ENCODE measurements at places on chromosomes 1 and 21. TPM values are rescaled to one million over a fixed set of nuclear protein-coding genes. Genes with fewer than 3 reads are reported as not detected.

SPRR2B gene
- total RNA-seq = not detected

GRCh38 chr1:225131869-225132268 lies 202.4 kb downstream of the DNAH14 start:
- no peak for DNase-seq

RSRP1 gene
- 129 TPM for total RNA-seq

GRCh38 chr1:45922813-45923212 lies 119.4 kb downstream of the MAST2 start:
- DNase-seq = no peak

DNA sequence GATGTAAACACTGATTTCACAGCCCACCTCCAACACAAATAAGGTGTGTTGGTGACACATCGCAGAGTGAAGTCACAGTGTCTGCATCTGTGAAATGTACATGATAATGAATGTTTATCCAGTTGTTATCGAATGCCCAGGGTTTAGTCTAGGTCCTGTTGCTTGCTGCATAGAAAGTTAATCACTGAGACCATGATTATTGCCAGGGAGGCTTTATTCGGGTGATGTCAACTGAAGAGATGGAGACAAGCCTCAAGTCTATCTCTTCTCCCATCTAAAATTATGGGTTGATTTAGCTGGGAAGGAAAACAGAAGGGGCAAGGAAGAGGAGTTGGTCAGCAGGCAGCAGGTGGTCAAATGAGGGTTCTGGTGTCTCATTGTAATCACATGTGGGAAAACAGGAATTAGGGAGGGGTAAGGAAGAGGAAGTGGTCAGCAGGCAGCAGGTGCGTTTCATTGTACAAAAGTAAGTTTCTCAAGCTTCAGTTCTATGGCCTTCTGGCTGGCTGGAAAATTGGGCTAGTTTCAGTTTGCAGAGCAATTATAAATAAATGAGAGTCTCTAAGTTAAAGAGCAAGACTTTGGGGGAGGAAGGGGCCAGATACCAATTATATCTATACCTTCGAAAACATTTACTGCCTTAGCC lies 146.3 kb upstream of the DNAH14 start:
- no peak for DNase-seq

NBPF19 gene
- 21.2 TPM for total RNA-seq

SPATA45 gene
- not detected for total RNA-seq

Measured in activated T-helper 1 cell treated with anti-CD3 and anti-CD28 coated beads, Interleukin-12 subunit alpha, Interleukin-12 subunit beta, Interleukin-2, Interleukin-4 antibody, amounts not matched to agents 30 ng/mL and 10 ng/mL and 1 ng/mL, durations not matched to agents 14 hours and 24 hours and 36 hours (primary cell).